ENCODE measurements at places on chromosomes 2 and 18.

DNA sequence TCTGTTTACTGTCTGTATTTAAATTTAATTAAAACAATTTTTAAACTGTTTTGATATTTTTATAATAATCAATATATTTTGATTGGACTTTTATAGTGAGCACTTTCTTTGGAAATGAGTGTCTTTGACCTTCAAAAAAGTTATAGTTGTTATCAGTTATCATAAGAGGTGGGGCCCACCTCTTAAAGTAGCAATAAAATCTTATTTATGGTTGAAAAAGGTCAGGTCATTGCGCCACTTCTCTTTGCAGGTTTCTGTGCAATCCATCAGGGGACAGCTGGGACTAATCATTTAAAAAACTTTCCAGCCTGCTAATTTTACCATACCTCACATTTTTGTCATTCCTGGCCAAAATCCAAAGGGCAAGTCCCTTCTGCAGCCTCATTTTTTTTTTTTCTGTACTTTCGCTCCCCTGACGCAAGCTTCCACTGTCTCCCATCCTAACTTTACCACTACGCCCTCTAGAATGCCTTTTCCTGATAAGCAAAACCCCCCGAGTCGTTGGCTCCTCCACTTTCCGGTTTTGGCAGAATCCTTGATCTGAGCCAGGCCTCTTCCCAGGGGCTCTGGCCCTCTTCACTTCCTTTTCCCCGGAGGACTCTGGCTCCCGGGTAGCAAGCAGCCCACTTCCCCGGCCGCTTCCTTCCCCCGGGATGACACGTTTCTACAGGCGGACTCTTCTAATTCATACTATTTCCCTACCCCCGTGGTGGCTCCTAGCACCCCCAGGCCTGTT is 1.1 kb upstream of the SEH1L start:
- no peak for DNase-seq

GRCh38 chr18:79422022-79422782 is 26.5 kb downstream of the NFATC1 start:
- DNase-seq: no peak

GRCh38 chr2:3535794-3536681 is 16.7 kb upstream of the ADI1 start:
- DNase-seq: no peak

DNA sequence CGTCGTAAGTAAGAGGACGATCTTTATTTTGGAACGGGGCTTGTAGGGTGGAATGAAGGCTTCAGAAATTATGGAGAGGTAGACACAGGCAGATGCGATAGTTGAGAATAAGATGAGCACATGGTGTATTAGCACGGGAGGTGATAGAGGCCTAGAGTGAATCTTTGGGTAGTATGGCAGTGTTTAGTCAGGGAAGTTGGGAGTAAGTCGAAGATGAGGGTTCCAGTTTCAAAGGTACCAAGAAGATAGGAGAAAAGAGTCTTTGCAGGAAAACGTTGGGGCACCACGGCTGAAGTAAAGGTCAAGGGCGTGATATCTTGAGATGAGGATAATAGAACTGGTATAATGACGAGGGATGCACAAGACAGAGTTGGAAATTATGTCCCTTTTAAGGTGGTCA is 654 bp downstream of the PIK3C3 start:
- DNase-seq: no peak

- DNase-seq: no peak
Measured at GRCh38 chr2:88857951-88858411, 166.5 kb downstream of the RPIA start.

- no peak for DNase-seq
Measured at GRCh38 chr2:200222791-200223190, 83.7 kb upstream of the SPATS2L start.
